ENCODE measurements at places on chromosomes 7 and 10.

DNA sequence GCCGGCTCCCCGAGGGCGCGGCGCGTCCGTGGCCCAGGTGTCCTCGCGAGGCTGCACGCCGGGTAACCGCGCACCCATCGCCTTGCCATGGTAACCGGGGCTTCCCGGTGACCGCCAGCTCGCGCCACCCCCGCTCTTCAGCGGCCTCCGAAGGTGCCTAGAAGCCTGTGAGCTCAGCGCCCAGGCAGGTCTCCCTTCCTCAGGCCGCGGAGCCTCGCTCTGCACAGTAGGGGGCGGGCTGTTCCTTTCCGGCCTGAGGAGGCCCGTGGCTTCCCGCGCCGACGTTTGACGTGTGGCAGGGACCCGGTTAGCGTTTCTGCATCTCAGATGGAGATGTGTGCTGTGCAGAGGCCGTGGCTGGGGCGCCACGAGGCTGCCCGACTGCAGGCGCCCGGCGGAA lies 117.1 kb downstream of the DYNC2I1 start:
- DNase-seq = peak; percentile 28

- no peak for DNase-seq
Measured at GRCh38 chr7:7054252-7054830, 128.0 kb upstream of the C1GALT1 start.

GRCh38 chr10:33900596-33900995 lies 566.1 kb upstream of the NRP1 start:
- no peak for DNase-seq

- DNase-seq = no peak
Measured at GRCh38 chr10:22837771-22838170, 90.1 kb upstream of the ARMC3 start.

DNA sequence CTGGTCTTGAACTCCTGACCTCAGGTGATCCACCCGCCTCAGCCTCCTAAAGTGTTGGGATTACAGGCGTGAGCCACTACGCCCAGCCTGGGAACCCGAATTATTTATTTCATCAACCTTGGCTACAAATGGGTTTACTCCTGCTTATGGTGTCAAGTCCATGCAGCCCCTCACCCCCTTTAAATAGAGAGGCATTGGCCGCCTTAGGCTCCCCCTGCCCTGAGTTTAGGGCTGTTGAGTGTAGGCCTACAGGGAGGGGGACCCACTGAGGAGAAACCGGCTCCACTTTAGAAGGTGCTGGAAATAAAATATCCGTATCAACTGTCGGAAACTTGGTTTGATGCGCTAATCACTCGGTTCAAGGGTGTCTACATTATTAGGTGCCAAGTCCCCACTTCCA lies 8.7 kb upstream of the SP8 start:
- no peak for DNase-seq

- no peak for DNase-seq
Measured at GRCh38 chr7:1055956-1056784, 11.8 kb downstream of the GPR146 start.

- no peak for DNase-seq
Measured at GRCh38 chr7:130639388-130639787, 29.2 kb downstream of the COPG2 start.

DNA sequence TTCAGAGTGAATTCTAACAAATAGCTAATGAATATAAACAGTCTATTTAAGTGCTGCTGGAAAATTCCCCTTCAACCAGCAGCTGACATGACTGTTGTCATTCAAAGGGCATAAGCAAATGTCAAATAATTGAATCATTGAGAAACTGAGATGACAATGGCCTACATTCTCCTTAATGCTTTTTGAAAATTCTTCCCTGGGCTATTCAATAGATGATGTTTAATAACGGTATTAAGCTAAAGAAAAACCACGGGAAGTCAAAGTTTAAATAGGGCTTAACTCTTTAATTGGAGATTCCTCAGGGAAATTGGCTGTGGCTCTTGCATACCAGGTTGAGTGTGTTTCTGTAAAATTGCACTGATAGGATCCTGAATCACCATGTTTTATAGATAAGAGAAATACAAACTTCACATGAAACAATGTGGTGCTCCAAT lies 77.0 kb downstream of the ARL4A start:
- no peak for DNase-seq

GRCh38 chr10:62511656-62512055 lies 137.5 kb downstream of the ZNF365 start:
- no peak for DNase-seq

DNA sequence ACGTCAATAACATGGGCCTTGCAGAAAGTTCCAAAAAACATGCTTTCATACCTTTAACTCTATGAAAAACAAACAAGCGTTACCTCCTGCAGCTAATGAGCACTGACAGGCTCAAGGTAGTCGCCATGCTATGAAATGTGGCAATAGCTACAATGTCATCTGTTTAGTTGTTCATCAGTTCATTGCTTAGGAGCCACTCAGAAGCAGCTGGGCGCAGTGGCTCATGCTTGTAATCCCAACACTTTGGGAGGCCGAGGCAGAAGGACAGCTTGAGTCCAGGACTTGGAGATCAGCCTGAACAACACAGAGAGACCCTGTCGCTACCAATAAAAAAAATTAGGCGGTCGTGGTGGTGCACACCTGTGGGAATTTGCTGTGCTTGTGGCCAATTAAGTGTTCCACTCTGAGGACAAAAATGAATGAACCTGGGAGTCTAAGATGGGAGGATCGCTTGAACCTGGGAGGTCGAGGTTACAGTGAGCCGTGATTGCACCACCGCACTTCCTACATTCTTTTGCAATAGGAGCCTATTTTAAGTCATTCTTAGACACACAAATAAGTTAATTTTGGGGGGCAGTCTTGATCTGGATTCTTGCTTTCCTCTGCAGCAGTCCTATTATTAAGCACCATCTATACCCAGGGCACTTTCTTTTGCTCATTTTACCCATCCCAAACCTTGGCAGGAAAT lies 276.2 kb upstream of the KLF14 start:
- DNase-seq = no peak

DNA sequence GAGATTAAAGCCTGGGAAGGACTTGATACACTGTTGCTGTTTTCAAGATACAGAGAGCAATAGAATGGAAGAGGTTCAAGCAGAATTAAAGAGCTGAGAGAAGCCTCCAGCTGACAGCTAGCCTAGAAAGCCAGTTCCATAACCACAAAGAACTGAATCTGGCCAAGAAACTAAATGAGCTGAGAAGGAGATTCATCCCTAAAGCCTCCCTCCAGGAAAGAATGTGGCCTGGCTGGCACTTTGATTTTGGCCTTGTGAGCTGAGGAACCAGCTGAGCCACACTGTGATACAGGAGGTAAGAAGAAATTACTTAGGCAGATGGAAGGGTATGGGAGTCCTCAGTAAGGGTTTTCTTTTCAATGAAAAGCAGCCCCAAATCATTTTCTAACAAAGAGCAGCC lies 324.1 kb downstream of the PHF14 start:
- DNase-seq = no peak

DNA sequence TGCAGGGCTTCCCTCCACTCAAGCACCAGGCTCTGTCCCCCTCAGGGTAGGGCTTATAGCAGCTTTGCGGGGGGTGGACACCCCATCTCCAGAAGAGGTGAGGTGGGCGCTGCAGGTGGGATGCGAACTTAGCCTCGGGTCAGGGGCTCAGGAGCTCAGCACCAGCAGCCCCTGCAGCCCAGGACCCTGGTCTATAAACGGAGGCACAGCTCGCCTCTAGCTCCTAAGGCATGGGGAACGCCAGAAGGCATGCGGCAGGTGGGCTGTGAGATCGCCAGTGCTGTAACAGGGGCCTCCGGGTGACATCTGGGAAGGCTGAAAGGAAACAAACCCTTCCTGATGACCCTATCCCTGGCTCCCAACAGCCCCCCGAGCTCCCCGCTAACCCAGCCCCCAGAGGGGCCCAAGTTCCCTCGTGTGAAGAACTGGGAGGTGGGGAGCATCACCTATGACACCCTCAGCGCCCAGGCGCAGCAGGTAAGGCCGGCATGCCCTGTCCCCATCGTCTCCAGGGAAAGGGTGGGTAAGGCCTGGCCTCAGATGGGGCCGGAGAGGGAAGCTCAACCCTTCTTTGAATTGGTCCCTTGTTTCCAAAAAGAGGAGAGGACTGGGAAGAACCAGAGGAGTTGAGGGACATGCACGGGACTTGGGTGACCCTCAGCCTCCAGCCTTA lies 4.2 kb downstream of the NOS3 start:
- DNase-seq = no peak

DNA sequence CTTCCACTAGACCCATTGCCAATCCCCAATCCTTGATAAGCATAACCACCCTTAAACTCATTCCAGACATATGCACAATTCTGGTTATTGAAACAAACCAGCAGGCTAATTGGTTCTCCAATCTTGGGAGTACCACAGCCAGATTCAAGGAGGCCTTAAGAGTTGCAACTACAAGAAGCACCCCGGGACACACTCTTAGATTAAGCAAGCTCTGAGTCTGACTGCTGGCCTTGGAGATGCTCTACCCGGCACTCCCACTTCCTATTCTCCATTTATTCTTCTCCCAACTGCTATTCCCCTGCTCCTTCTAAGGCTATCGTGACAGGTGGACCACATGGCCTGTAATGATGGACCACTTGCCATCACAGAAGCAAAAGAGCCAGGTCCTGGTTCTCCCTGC lies 40.3 kb downstream of the CYTH3 start:
- no peak for DNase-seq

GRCh38 chr10:89248990-89249389 lies 2.6 kb downstream of the LIPA start:
- no peak for DNase-seq

- DNase-seq = peak; percentile 63
Measured at GRCh38 chr7:138738551-138739335, 37.6 kb upstream of the SVOPL start.

DNA sequence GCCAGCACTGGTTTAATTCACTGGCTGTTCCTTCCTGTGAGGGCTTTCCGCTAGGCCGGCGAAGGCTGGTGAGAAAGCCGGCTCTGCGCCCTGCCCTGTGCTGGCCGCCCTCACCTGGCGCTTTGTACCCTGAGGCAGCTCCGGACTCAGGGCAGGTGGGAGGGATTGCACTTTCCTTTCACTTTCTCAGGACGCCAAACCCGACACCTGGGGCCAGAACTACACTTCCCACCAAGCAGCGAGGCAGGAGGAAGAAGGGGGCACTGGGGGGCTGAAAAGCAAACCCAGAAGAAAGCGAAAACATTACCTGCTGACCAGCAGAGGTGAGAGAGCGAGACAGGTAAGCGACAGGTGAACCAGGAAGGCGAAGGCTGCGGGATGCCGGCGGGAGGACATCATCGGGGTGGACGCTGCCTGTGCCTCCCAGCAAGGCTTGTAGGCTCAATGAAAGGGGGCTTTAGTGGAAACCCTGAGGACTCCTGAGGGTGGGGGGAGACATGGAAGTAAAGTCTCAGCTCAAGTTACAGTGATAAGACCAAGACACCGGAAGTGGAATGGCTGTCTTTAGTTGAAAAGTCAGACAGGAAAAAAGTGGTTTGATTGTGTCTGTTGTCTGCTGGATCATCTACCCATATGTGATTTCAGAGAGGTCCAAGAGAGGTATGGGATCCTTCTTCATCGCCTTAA lies at the start of gene RAB19:
RAB19 (plus strand) TSS at position 181 of the 687 bp plus-strand sequence. CDS start 3,589 bp downstream, outside the sequence.
- peak; percentile 22 for DNase-seq

DNA sequence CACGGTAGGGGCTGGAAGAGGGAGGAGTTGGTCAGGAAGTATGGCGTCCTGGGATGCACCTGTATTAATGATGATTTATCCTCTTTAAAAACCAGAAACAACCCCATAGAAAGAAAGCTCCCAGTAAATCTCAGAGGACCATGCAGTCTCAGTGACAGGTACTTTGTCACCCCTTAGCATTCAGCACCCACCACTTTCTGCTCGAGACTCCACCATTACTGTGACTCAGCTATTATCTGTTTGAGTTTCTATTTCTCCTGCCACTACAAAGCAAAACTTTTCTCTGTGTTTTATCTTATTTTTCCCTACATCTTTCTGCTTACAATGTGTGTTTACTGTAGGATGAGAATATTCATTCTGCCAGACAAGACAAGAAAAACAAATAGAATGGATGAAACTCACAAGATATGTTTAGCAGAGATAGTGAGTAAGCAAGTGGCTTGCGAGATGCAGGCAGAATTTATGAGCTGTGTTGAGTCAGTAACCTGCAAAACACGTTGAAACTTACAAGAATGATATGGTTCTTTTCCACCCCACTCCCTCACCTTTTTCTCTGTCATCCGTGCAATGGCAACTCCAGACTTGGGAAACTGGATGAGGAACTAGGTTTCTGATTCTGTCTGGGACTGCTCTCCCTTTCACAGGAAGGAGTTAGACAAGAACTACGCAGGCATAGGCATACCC lies 127.1 kb downstream of the AOAH start:
- no peak for DNase-seq

DNA sequence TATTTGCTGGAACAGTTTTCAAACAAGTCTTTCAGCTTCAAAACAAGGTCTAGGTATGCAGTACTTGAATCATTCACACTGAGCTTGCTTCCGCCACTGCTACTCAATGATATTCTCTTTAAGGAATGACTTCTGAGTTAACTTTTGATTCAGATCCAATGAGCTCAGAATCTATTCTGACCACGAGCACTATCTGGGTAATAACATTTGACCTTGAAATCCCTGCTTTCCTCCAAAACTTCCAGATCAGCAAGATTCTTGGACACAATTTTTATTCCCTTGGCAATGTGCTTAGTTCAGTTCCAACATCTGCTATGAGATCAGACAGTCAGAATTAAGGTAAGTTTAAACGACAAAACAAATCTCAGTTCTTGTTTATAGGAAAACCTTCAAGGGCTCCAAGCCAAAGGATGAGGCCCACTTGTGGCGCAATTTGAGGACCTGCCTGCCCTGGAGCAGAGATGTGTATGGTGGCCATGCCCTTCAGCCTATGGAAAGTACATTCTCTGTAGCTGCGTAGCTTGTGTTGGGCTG lies 87.2 kb downstream of the RNF216 start:
- DNase-seq = no peak

DNA sequence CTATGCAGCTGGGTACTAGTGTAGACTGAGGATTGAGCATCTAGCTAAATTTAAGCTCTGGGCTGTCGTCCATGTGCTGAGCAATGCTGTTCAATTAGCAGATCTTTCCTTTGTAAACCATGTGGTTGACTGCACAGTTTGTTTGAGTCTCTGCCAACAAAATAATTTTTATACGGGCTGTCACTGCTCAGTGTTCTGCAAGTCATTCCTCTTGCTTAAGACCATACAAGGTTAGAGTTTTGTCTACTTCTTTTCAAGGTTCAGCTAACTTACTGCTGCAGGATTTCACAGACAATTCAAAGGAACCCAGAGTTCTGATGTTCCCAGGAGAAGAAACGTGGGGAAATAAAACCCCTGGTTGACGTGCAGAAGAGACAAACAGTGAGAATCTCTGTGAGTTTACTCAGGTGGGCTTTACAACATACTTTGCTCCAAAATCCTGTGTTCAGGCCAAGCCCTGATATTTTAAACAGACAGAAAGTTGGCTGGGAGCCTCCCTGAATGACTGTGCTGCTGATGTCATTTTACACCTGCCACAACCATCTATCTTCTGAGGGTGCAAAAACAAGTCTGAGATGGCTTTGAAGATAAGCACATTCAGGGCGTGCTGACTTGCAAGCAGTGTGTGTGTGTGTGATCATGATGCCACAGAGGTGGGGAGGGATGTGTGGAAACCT lies 177.1 kb upstream of the SVIL start:
- DNase-seq = no peak

GRCh38 chr10:118570591-118570990 lies 24.9 kb downstream of the PRLHR start:
- DNase-seq = no peak

All from activated CD8-positive, alpha-beta memory T cell treated with anti-CD3 and anti-CD28 coated beads for 1 hour (primary cell).